ENCODE measurements at places on chromosomes 1 and 21. TPM values are rescaled to one million over a fixed set of nuclear protein-coding genes. Genes with fewer than 3 reads are reported as not detected.

DNA sequence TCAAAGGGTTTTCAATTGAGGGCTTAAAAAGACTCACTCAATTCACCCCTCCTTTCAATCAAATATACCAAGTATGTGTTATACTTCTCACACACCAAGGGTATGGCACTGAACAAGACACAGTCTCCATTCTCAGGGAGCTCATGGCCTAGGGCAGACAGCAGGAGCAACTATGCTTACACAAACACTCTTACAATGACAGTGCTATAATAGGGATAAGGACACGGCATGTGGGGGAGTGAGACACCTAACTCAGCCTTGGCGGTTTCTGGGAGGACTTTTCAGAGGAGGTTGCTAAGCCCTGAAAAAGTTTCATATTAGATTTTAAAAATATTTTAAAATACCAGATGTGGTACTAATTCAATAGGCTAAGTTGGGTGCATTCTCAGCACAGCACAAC, 22.7 kb upstream of the SYT6 start:
- no peak for DNase-seq

- no peak for DNase-seq
Measured at GRCh38 chr1:90161625-90162024, 166.7 kb downstream of the ZNF326 start.

DNA sequence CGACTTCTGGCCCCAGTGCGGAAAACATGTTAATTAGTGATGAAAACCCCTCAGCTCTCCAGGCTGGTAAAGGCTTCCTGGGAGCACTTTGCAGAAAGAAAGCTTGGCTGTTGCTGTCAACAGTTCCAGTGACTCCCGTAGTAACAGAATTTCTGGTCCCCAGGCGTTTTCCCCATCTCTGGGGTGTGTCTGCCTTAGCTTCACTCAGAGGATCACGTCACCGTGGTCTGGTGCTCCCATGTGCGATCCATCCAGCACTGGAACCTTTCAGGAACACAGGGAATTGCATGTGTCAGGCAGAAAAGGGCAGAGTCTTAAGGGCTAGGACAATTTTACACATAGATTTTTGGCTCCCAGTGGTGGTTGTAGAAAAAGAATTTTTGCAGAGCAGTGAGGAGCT, 470.4 kb upstream of the USP24 start:
- no peak for DNase-seq

DNA sequence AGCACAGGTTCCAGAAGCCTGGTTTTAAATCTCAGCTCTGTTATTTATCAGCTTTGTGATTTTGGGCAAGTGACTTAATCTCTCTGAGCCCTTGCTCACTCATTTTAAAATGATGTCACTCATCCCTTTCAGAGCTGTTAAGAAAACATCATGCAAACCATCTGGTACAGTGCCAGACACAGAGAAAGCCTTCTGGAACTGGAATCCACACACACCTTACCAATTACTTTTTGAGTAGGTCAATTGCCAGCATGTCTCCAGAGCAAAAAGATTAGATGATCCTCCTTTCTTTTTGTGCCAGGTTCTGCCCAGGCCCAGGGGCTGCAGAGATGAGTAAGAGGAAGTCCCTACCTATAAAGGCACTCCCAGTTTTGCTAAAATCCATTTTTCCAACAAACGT, 61.3 kb downstream of the ROR1 start:
- no peak for DNase-seq

DNA sequence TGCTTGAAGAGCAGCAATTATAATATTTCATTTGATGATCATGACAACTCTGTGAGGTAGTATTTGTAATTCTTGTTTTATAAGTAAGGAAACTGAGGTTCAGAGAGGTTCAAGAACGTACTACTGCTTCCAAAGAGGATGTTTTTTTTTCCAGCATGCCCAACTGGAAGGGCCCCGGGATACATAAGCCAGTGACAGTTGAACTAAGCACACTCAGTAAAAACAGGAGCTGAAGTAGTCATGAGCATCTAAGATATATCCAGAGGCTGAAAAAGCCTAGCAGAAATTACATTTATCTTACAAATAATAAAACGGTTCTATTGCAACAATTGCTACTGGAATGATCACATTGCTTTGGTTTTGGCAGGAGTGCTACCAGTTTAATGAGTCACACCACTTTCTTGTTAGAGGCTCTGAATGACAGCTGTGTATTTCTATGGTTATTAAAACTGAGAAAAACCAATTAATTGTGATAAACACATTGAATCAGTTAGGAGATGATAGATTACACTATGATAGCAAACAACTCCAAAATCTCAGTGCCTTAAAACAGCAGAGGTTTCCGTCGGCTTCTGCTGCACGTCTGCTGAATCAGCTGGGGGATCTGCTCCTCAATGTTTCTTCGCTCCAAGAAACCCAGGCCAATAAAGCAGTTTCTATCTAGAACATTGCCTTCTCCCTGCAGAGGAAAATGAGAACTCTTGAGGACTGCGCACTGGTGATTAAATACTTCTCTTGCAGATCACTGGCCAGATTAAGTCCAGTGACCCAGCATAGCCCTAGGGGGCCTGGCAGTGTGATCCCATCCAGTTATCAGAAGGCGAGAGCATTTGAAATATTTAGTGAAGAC, 522.7 kb downstream of the PLPP3 start:
- no peak for DNase-seq

- no peak for DNase-seq
Measured at GRCh38 chr1:5002676-5003075, 348.3 kb downstream of the AJAP1 start.

Gene THEM4
- total RNA-seq: 34.2 TPM

DNA sequence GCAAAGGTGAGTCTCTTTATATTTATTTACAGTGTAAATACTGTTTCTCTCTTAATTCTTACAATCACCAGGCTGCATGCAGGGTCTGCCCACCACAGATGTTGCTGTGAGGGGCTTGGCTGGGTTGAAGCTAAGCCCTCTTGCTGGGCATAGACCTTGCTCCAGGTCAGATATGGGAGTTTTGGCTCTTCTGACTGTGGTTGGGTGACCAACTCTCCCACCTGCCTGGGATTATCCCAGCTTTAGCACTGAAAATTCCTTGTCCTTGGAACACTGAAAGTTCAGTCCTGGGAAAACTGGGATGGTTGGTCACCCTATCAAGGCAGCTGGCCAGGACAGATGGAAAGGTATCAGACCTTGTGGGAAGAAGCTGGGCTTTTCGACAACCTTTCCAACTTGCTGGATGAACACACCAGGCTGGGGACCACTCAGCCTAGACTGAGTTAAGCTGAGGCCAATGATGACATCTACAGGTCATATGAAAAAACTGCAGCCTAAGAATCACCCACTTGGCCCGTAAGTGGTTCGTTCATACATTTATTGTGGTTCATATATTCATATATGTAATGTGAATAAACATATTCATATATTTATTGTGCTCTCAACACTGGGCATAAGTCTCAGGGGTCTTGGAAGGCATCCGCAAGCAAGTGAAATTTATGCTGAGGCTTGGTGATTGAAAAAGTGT, 26.6 kb upstream of the HPDL start:
- DNase-seq: peak; percentile 39

Gene KIF26B
- 0.84 TPM for total RNA-seq

GRCh38 chr1:19628879-19629278, 15.2 kb upstream of the NBL1 start:
- DNase-seq: no peak

GRCh38 chr1:212827831-212828278, 19.6 kb downstream of the SPATA45 start:
- DNase-seq: no peak

DNA sequence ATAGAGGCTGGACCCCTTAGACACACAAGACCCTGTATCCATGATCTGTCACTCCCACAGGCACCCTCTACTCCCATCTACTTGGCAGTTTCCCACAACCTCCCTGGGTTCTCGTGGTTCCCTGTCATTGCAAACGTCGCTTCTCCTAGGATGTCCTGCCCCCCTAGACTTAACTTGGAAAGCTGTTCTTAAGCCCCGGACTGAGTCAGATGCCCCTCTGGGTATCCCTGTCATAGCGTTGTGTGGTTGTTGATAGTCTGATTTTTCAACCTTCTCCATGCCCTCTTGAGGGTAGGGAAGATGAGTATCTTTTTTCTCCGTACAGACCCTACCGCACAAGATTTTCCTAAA, 11.8 kb downstream of the RCC1 start:
- DNase-seq: no peak

DNA sequence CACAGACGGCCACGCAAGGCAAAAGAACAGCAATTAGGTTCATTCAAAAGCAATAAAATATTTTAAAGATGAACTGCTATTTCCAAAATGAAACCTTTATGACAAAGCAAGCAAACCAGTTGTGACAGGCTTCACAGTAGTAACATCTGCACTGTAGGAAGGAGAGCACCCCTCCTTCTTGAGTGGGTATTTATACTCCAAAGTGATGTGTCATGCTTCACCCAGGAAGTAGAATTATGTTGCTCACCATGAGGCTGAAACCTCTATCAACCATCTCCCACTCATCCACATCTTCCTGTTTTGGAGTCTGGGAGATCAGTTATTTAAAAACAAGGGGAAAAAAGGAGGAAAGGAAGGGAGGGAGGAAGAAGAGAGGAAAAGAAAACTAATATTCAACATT, 885 bp downstream of the OR2T10 start:
- no peak for DNase-seq

GRCh38 chr1:62732331-62732730, 44.1 kb upstream of the DOCK7 start:
- DNase-seq: no peak

Gene CACHD1
- 3.4 TPM for total RNA-seq

DNA sequence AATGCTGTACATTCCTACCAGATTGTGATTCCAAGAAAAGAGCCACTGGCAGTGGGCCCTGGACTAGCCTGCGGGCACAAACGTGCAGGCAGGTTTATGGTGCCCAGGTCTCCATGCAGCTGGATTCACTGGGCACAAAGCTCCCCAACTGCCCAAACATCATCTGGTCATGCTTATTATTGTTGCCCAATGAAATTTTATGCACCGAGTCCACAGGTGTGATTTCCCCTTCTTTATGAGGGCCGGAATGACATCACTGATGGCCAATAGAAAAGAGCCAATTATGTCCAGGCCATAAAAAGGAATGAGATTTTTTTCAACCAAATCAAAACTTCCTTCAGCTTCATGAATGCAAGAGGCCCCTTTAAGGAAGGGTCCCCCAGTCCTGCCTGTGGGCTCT, 66.2 kb downstream of the ERI3 start:
- DNase-seq: no peak

DNA sequence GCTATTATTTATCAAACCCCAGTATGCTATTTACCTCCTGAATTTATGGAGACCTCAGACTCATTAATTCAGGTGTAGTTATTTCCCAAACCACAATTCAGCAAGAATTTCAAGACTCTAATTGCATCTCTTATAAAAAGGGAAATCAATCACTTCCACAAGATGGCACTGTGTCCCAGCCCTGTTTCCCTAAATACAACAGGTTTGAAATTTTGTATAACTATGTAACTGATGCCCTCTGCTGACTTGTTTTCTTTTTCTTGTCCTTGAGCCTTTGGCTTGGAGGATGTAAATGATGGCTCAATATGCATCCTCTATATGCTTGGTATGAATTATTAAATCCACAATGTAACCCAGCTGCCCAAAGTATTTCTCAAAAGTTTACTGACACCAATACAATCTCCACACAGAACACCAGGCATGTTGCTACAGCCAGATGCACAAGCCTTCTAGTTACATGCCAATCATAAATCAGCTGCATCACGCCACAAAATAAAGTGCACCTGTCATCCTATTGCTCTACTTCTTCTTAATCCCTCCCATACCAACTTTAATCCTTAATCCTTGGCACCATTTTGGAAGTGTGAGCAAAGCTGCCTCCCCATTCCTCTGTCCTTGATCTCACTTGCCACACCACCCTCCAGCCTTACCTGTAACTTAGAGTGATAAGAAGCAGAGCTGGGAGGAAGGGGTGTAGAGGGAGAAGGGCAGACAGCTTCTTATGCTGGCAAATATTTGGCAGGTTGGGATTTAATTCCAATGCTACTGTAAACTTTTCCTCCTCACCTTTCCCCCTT, 9.0 kb downstream of the C1orf105 start:
- no peak for DNase-seq

Gene CLIC6
- total RNA-seq: 0.78 TPM

Gene CYP4A11
- total RNA-seq: not detected

Gene NLRP3
- 9.1 TPM for total RNA-seq

Gene CLEC20A
- not detected for total RNA-seq

- DNase-seq: no peak
Measured at GRCh38 chr1:14980621-14981218, 172.8 kb upstream of the TMEM51 start.

DNA sequence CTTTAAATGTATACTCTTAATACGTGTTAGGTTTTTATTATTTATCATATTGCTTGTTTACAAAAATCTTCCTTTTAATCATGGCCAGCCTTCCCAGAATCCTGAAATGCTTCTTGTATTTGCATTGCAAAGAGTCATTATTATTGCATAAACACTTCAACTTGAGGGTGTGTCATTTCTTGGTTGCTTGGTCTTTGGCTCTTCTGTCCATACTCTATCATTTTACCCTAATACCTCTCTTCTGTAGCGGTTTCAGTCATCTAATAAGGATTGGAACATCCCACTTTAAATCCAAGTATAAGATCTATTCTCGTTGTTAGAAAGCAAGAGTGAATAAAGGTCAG, 200.6 kb upstream of the CACYBP start:
- no peak for DNase-seq

Gene SRRM1
- total RNA-seq: 294 TPM

DNA sequence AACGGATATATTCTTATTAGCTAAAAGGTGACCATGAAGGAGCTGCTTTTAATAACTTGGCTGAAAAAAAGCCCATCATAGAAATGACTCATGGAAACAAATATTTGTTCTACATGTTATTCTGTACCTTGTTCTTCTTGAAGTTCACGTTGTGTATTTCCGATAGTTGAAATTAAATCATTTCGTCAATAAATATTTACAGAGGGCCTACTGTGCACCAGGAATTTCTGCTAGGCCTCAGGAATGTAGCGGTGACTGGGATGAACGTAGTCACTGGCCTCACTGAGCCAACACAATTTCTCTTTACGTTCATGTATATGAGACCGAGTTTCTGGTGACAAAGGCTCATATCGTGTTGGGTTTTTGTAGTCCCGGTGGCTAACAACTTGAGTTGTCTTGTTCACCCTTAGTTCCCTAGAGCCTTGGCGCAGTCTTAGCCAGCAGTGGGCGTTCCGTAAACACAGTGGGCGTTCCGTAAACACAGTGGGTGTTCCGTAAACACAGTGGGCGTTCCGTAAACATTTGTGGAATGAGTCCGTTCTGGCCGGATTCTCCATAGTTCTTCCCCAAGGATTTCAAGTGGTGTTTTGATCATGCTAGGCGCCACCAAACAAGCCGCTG, 53.2 kb upstream of the VAMP3 start:
- no peak for DNase-seq

GRCh38 chr21:43864313-43864961, 586 bp upstream of the AGPAT3 start:
- DNase-seq: peak; percentile 46

DNA sequence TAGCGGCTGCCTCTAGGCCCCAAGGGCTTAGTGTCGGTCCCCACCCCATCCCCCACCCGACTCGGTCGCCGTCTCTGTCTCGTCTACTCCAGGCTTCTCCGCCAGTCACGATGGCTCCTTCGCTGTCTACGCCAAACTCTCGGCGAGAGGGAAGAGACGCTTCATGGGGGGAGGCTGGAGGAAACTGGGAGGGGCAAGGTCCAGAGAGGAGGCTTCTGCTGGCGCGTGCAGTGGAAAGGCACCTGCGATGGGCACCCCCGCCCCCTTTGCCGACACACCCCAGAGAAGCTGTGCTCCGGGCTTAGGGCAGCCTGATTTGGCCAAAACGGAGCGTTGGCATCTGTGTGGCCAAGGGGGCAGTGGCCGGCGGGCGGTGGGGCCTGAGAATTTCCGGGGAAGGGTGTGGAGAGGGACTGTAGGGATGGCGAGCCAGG, 1.2 kb upstream of the CSMD2 start:
- DNase-seq: no peak

- DNase-seq: no peak
Measured at GRCh38 chr1:158564608-158565007, 5.8 kb downstream of the OR6P1 start.
